ENCODE measurements at places on chromosomes 11 and 22.
A peak's percentile ranks its signal among the peaks of the same experiment; 100 is the strongest.

- DNase-seq, result no peak
Measured at GRCh38 chr11:12592283-12592682, 81.9 kb upstream of the TEAD1 start.

GRCh38 chr22:50611341-50612060 lies 10.9 kb downstream of the MAPK8IP2 start:
- no peak for DNase-seq

DNA sequence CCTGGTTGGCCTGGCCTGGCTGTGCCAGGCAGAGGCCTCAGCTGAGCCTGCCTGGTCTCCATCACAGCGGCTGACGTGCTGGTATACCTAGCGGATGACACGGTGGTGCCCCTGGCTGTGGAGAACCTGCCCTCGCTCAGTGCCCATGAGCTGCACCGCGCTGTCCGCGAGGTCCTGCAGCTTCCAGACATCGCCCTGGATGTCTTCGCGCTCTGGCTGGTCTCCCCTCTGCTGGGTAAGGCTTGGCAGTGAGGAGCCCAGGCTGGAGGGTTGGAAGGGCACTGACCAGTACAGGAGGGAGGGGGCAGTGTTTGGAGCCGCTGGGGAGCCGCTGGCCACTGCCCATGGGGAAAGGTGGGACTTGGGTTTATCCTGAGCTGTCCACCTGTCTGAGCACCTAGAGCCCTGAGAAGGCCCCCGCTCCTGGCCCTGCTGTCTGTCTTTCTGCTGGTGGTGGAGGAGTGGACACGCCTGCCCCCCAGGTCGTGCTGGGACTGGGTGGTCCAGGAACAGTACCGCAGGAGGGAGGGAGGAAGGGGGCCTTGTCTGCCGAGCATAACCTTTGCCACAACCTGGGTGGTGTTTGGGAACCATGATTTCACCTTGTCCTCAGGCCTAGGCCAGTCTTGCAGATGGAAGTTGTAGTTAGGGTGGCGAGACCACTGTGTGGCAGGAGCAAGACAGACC lies 3.0 kb downstream of the FRMD8 start:
- no peak for DNase-seq

DNA sequence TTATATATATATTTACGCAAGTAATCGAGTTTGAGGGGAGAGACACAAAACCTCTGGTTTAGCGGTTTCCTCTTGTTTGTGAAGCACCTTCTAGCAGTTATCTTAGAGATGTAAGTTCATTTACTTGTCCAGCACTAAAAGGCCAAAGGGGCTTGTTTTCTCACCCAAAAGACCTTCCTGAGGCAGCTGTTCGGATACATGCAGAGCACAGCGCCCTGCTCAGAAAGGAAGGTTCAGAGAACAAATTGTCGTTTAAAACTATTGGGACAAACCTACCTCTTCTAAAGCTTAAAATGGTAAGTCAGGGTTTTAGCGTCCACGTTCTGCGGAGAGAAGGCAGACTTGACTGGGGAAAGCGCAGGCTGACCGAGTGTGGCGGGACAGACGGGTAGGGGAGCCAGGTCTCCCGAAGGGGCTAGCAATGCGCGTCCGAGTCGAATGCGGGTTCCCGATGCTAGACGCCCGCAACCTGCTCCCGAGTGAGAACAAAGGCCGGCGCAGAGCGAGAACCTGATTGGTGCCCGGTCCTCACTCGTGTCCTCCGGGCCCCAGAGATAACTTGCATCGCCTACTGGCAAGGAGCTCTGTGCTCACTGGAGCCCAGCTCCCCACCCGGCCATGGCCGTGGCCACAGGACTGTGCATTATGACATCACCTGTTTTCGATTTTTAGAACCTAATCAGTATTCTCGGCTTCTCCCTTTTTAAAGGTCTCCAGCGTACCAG lies 1.0 kb upstream of the SESN3 start:
- peak; percentile 62 for DNase-seq

- DNase-seq, result no peak
Measured at GRCh38 chr11:9160166-9160565, 68.8 kb upstream of the SCUBE2 start.

- DNase-seq, result no peak
Measured at GRCh38 chr11:126578426-126578825, 222.9 kb downstream of the ST3GAL4 start.

GRCh38 chr11:65744026-65744698 lies 23.6 kb upstream of the RNASEH2C start:
- peak; percentile 52 for DNase-seq

Measured in HEK293T (cell line).